NCI-H82 (cell line): ENCODE measurements at places on chromosomes 5 and 9.

- DNase-seq = peak; percentile 73
These were observed 539 bp downstream of the ARRDC3 start for GRCh38 chr5:91382530-91383026.

GRCh38 chr5:143261748-143262392 lies 141.6 kb downstream of the NR3C1 start:
- no peak for DNase-seq

- peak; percentile 20 for DNase-seq
These were observed 58.5 kb downstream of the CNTRL start for GRCh38 chr9:121133104-121133816.

GRCh38 chr5:121152411-121152810 lies 688.3 kb downstream of the PRR16 start:
- DNase-seq = no peak

GRCh38 chr5:141734501-141735229 lies 52.6 kb upstream of the ARAP3 start:
- no peak for DNase-seq

GRCh38 chr9:70055406-70056210 lies 12.0 kb downstream of the MAMDC2 start:
- DNase-seq = no peak

- DNase-seq = no peak
These were observed 1.0 kb upstream of the NIM1K start for GRCh38 chr5:43190755-43191603.

- DNase-seq = no peak
These were observed 86.3 kb upstream of the RPS23 start for GRCh38 chr5:82364497-82364896.

DNA sequence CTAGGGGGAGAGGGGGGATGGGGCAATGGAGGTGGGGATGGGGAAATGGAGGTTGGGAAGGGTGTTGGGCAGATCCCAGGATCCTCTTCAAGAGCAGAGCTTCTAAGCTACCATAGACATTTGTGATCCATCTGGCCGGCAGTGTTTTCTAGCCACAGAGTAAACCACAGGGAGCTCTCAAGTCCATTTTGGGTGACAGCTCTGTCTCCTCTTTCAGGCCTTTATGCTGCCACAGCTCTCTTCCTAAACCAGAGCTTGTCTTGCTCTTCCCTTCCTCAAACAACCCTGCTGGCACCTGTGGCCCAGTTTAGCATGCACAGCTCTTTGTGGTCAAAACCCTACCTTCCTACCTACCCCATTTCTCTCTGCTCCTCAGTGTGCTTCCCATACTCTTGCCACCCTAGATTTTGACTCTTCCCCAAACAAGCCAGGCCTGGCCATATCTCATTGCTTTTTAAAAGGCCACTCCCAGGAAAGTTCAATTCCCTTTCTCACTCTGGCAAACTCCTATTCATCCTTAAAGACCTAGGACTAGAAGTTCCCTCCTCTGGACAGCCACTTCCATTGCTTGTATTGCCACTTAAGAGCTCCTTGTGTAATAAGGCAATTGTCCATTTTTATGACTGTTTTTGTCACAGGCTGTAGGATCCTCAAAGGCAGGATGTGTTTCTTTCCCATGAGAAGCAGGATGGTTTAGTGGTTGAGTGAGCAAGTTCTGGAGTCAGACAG lies 84.3 kb upstream of the PANK3 start:
- no peak for DNase-seq

GRCh38 chr5:79062436-79062835 lies 7.0 kb downstream of the DMGDH start:
- DNase-seq = no peak

DNA sequence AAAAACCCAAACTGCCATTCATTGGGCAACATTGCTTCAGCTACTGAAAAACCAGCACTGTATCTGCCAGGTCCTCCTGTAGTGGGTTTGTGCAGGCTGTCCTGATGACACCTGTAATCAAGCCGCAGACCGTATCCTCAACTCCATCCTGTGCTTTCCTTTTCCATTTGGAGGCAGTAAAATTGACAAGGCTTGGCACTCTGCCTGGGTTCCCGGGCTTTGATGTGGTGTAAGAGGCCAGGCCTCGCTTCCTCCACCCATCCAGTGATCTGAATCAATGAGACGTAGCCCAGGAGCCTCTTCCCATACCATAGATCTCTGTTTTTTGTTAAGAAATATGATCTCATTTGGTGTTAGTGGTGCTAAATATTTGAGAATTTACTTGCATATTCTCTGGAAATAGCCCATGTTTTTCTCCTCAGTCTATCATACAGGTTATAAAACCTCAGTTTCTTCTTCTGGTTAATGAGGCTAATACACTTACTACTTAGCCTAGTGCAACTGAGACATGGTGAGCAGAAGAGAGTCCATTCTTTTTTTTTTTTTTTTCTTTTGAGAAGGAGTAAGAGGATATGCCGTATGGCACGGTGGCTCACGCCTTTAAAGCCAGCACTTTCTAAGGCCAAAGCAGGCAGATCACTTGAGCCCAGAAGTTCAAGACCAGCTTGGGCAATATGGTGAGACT lies 34.8 kb downstream of the LSM11 start:
- DNase-seq = no peak

DNA sequence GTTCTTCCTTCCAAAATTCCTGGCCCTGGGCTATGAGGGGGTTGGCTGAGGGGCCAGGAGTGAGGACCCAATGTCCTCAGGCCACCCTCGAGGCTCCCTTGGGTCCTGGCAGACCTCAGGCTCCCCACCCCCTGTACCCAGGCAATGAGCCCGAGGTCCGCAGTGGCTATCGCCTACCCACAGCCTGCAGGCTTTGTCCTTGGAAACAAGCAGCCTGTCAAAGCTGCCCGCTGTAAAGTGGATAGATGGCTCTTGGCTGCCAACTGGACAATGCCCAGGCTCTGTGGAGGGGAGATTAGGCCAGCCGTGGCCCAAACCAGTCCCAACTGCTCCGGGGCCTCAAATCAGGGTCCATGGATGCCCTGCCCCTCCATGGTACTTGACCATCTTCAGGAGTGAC lies 2.2 kb upstream of the ADGRD2 start:
- no peak for DNase-seq

- no peak for DNase-seq
These were observed 6.5 kb downstream of the GLIS3 start for GRCh38 chr9:4293293-4293941.

- peak; percentile 74 for DNase-seq
These were observed 44.5 kb upstream of the NR5A1 start for GRCh38 chr9:124551472-124552272.

DNA sequence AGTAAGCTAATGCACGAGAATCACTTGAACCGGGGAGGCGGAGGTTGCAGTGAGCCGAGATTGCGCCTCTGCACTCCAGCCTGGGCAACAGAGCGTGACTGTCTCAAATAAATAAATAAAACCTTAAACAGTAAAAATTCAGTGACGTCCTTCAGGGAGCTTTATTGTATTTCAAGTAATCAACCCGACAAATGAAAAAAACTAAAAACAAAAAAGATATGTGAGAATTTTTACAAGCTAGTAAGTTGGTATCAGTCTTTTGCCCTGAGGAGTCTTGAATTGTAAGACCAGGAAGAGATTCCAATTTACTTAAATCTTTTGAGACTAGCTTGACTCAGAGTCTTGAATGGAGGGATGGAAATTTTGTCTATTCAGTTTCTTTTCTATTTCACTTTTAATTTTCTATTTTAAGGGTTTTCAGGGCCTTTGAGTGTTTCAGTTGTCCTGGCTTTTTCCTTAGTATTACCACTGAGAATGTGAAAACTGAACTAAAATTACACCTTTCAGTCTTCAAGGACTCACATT lies 126.0 kb upstream of the DHFR start:
- no peak for DNase-seq

DNA sequence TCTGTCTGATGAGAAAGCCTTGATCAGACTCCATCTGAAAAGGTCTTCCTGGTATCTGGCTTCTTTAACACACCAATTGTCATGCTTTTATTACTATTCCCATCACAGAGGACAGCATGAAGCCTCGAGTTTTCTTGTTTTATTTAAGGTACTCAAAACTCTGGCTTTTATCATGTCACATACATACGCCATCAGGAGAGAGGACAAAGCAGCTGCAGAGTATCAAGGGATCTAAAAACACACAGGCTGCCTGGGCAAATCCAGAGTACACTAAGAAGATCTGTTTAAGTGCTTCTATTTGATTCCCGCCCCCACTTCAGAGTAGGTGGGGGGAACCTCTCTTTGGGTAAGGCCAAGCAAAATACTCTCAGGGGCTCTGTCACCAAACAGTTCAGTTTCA lies 277.2 kb downstream of the SPOCK1 start:
- DNase-seq = peak; percentile 82

- no peak for DNase-seq
These were observed 9.4 kb downstream of the RXRA start for GRCh38 chr9:134335486-134336220.

GRCh38 chr5:133483406-133484090 lies 128.8 kb downstream of the FSTL4 start:
- no peak for DNase-seq

GRCh38 chr5:8473827-8474568 lies 605.0 kb downstream of the MTRR start:
- DNase-seq = peak; percentile 3

DNA sequence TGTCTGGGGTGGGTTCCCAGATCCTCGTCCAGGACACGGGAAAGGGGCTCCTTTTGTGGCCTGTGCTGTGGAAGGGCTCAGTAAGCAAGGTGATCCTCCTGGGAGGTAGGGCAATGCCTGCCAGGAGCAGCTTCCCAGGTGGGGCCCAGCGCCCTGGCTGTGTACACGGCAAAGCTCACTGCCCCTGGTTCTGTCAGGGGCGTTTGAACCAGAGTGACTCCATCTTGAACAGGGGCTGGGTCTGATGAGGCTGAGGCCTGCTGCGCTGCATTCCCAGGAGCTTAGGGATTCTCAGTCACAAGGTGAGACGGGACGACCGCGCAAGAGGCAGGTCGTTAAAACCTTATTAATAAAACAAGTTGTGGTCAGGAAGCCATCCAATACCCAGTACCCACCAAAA lies 19.9 kb upstream of the SLC12A7 start:
- DNase-seq = no peak

DNA sequence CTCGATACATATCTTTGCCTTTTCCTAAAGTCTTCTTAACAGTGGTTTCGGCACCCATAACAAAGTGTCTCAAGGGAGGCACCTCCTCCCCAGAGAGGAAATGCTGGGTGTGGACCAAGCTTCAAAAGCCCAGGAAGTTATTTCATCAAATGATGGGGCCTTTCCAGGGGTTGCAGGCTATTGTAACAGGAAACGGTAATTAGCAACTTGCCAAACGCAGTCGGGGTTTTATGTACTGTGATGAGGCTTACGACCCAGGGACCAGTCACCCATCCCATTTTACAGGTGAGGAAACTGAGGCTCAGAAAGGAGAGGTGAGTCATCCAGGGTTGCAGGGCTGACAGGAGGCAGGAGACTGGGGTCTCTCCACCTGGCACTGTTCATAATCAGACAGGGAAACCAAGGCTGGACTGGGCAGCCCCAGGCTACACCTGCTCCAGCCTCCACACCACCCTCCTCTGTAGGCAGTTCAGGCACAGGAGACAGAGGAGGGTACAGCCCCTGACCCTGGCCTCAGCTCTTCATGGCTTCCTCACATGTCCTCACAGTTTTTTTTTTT lies 30.0 kb upstream of the SUSD3 start:
- no peak for DNase-seq

DNA sequence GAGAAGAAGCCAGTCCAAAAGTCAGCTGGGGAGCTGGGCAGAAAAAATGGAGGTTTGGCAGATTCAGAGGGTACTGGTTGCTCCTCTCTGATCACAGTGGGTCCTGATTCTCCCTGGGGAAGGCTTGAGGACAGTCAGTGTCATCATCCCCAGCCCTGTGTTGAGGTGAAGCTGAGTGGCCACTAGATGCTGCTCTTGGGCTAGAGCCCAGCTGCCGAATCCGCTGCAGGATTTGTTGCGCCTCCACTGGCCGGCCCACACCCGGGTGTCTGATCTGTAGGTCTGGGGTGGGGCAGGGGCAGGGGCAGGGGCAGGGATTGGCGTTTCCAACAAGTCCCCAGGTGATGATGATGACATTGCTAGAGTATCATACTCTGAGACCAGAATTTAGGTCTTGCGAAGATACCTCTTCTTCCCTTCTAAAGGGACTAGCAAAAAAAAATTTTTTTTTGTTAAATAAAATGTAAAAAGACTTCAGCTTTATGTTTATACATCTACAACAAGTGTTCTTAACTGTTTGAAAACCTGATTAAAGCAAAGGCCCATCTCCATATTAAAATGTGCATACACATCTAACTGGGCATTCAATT lies 106.8 kb downstream of the PDE6A start:
- DNase-seq = peak; percentile 80

DNA sequence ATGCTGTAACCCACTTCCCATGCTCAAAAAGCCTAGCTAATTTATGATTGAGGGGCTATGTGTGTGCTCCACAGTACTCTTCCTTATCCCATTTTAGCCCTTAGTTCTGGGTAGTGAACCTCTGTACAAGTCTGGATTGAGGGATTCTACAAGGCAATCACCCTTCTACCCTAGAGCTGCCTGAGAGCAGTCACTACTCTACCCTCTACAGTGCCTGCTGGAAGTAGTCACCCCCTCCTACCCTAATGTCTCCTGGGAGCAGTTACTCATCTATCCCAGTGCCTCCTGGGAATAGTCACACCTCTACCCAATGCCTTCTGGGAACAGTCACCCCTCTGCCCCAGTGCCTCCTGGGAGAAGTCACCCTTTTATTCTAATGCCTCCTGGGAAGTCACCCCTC lies 150.6 kb downstream of the ATP10B start:
- DNase-seq = no peak

- DNase-seq = no peak
These were observed 217.7 kb upstream of the EDIL3 start for GRCh38 chr5:84602371-84602771.

DNA sequence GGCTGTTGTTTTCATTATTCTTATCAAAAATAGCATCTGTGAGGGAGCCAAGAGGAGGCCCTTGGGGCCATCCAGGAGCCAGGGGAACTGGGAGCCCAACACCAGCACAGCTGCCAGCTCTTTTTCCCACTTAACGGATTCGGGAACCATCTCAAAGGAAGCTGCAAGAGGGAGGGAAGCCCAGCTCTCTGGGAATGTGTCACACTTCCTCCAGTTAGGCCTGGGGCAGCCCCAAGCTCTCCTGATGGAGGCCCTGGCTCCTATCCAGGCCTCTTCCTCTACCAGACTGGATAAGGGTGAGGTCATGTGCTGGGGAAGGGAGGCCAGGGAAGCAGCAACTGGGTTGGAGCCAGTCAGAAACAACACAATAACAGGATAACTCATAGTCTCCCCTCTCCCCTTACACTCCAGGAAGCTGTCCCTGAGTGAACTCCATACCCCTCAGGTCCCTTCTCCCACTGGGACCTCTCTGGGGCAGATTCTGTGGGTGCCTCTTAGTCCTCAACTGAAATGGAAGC lies 12.7 kb downstream of the CSF2 start:
- DNase-seq = no peak

GRCh38 chr5:39200081-39200480 lies 19.3 kb downstream of the FYB1 start:
- no peak for DNase-seq

- DNase-seq = no peak
These were observed 104.1 kb upstream of the TBC1D2 start for GRCh38 chr9:98359569-98359968.

DNA sequence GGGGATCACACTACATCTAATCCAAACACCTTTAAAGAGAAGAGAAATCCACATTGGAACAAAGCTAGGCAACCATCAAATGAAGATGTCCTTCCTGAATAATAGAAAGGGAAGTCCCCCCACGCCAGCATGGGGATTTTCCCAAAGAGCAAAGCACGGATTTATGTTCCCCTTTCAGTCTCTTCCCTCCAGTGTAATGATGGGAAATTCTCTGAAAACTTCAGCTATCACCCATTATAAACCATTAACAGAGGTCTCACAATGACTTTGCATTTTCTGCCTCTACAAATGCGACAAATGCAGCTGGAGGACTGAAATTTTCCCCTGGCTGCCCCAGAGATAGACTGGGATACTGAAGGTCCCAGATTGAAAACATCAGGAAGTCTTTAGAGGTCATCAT lies 368.7 kb downstream of the EFNA5 start:
- no peak for DNase-seq
